ENCODE measurements at places on chromosomes 5 and 9. TPM values are rescaled to one million over a fixed set of nuclear protein-coding genes. Genes with fewer than 3 reads are reported as not detected.

ZFP37 gene
- 0.64 TPM for total RNA-seq

PTGS1 gene
- 6.2 TPM for total RNA-seq

ATG10 gene
- total RNA-seq: 8.2 TPM

SPINK6 gene
- total RNA-seq: 0.45 TPM

PLEKHG4B gene
- 0.05 TPM for total RNA-seq

GFI1B gene
- 1.3 TPM for total RNA-seq

PCDHAC2 gene
- 0.05 TPM for total RNA-seq

ADRB2 gene
- 1.2 TPM for total RNA-seq

CTNND2 gene
- total RNA-seq: 1.1 TPM

RNF183 gene
- 9.2 TPM for total RNA-seq

KDM3B gene
- total RNA-seq: 62.3 TPM

FOXD4L4 gene
- total RNA-seq: not detected

Measured in colonic mucosa (tissue), 4 donors.